ENCODE measurements at places on chromosomes 7 and 10. TPM values are rescaled to one million over a fixed set of nuclear protein-coding genes. Genes with fewer than 3 reads are reported as not detected.

TBL2 gene
- 28.7 TPM for total RNA-seq

COL17A1 gene
- total RNA-seq: not detected

LRRD1 gene
- total RNA-seq: not detected

WIPF3 gene
- total RNA-seq: not detected

FAM25G gene
- total RNA-seq: not detected

ZNF107 gene
- total RNA-seq: 10.8 TPM

GIMAP2 gene
- 29.8 TPM for total RNA-seq

NEBL gene
- 0.08 TPM for total RNA-seq

TEX47 gene
- not detected for total RNA-seq

DPYSL4 gene
- 0.16 TPM for total RNA-seq

SLC26A5 gene
- not detected for total RNA-seq

SH2D4B gene
- total RNA-seq: 0.19 TPM

HOXA4 gene
- not detected for total RNA-seq

RBM17 gene
- total RNA-seq: 106 TPM

CUBN gene
- total RNA-seq: 0.03 TPM

NKX1-2 gene
- not detected for total RNA-seq

SLC26A3 gene
- 0.53 TPM for total RNA-seq

AOC1 gene
- not detected for total RNA-seq

POU6F2 gene
- total RNA-seq: not detected

GNAT3 gene
- total RNA-seq: 5.8 TPM

PTPRZ1 gene
- total RNA-seq: not detected

SRGN gene
- 658 TPM for total RNA-seq
